Motor neuron (in vitro differentiated cells): ENCODE measurements at places on chromosomes 4 and X. TPM values are rescaled to one million over a fixed set of nuclear protein-coding genes. Genes with fewer than 3 reads are reported as not detected.

DNA sequence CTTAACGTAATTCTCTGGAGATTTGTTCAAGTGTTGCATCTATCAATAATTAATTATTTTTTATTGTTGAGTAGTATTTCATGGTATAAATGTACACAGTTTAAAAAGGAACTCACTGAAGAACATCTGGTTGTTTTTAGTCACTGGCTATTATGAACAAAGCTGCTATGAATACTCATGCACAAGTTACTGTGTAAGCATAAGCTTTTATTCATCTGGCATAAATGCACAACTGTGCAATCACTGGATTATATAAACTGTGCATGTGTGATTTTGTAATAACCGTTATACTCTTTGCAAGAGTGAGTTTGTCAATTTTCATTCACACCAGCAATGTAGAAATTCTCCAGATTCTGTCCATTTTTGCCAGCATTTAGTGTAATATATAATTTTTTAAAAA, 43.8 kb upstream of the UBQLN2 start:
- no peak for ATAC-seq

- ATAC-seq, result no peak
Measured at GRCh38 chrX:102957751-102958150, 20.7 kb downstream of the RAB40AL start.

- ATAC-seq, result no peak
Measured at GRCh38 chrX:17456526-17456925, 81.5 kb downstream of the NHS start.

DNA sequence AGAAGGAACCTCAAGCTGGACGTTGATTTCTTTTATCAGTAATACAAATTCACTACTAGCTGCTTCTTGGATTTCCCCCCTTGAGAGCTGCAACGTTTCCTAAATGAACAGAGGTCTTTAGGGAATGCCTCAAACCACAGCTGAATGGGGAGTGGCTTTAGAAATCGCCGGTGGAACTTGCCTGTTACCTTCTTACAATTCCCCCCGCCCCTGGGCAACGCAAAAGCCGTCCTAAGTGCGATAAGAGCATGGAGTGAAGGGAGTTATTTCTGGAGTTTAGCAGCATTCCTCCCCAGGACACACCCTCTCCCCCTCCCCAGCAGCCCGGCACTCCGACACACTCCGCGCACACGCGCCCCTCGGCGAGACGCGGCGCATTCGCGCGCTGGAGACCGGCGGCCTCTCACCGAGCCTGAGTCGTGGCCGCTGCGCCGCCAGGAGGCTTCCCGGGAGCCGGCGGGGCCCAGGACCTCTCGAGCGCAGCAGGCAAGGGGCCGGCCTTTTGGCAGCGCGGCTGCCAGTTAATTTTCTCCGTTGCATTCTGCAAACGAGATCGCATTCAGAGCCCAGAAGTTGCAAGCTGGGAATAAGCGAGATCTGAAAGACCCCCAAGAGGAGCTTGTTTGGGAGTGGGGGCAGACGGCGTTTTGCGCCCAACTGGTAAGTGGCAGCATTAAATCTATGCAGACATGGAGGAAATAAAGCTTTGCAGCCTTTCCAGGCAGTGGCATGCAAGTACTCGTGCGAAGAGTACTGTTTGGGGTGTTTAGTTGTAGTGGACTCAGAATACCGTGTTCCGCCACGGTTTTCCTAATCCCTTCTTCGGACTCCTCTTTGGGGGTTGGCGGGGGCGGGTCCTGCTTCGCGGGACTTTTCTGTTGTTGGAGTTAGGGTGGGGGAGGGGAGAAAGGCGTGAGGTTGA, 134.7 kb downstream of the PALLD start:
- ATAC-seq, result peak; percentile 92

- no peak for ATAC-seq
Measured at GRCh38 chrX:18994713-18995112, 10.8 kb upstream of the PHKA2 start.

Gene TRIM60
- total RNA-seq, result not detected in 2 replicates
